ENCODE measurements at places on chromosomes 11 and 22.
A peak's percentile ranks its signal among the peaks of the same experiment; 100 is the strongest.

DNA sequence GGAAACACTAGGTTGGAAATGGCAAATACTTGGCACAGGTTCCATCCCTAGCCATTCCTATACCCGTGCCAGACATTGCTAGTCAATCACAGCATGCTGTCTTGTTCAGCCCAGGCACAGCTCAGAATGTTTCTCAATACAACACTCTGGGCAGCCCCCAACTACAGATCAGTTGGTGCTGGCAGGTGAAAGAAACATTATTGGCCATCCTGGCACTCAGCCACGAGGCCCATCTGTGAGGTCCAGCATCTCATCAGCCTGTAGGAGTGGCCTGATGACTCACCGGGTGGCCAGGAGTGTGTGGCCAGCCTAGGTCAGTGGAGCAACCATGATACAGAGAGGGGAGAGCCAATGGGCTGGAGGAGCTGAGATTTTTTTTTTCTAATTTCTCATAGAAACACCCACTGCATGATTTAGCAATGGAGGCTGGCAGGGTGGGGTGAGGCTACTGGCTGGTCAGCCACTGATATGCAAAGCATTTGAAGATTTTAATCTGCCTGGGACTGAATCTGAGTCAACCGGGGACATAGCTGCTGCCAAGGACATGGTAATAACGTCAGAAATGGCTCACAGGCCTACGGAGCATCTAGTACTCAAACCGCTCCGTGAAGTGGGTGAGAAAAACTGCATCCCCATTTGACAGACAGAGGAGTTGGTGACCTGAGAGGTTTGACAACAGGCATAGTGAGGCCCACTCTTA lies 5.4 kb downstream of the MYO18B start:
- DNase-seq: peak; percentile 92

DNA sequence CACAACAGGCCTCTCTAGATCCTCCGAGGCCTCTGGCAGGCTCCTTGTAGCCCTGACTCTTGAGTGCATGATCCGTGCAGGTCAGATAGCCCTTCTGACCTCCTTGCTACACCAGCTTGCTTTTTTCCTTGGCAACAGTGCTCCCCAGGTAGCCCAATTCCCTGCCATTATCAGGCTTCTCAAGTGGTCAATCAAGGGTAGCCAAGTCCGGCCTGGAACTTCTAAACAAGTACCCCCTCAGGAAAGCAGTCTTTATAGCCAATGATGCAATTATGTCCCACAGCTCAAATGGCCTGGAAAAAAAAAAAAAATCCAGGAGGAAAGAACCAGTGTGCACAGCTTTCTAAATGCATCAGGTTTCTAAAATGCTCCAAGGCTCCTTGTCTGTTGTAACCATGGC lies 59.8 kb downstream of the TENM4 start:
- no peak for DNase-seq

GRCh38 chr11:70491696-70492472 lies 93.6 kb downstream of the CTTN start:
- no peak for DNase-seq

GRCh38 chr11:117597071-117597470 lies 199.9 kb downstream of the DSCAML1 start:
- no peak for DNase-seq

- peak; percentile 69 for DNase-seq
Observed at GRCh38 chr11:121464352-121464946, 11.7 kb upstream of the SORL1-AS1 start.

DNA sequence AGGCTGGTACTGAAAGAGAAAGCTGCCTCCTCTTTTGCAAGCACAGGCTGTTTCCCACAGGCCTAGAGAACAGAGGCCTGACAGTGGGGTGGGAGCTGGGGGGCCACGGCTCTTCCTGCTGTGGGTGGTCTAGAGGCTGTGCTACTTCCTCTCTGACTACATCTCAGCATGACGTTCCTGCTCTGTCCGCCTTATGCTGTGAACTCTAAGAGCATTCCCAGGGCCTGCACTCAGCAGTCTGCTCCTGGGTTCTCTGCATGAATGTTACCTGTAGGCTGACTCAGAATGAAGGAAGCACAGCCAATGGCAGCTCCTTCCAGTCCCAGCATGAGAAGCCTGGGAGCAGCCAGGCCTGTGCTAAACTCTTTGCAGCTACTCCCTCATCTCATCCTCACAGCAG lies 534.3 kb downstream of the NTM start:
- no peak for DNase-seq

- no peak for DNase-seq
Observed at GRCh38 chr11:8532475-8532874, 61.6 kb downstream of the STK33 start.

DNA sequence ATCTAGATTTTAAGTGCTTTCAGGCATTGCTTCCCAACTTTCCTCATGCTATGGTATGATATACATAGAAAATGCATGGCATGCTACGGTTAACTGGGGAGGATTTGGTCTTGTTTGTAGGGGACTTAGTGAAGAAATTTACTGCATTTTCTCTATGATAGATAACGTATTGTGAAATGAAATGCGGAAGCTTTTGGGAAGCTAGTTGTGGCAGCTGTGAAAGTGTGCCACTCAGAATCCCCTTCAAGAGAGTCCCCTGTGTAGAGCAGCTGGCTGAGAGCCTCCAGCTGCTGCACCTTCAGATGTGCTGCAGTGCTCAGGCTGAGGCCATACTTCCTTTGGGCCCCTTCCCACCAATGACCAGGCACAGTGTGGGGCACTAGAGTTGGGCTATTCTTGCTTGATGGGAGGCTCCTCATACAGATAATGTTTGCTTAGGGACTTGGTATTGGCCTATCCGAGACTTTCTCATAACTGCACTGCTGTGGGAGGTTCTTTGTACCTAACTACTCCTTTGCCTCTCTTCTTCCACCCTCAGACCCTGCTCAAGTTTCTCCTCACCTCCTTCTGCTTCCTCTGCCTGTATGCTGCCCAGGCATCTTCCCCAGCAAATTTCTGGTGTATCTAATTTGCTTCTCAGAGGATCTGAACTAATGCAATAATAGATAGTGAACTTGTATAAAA lies 67.3 kb downstream of the HIPK3 start:
- DNase-seq: no peak

DNA sequence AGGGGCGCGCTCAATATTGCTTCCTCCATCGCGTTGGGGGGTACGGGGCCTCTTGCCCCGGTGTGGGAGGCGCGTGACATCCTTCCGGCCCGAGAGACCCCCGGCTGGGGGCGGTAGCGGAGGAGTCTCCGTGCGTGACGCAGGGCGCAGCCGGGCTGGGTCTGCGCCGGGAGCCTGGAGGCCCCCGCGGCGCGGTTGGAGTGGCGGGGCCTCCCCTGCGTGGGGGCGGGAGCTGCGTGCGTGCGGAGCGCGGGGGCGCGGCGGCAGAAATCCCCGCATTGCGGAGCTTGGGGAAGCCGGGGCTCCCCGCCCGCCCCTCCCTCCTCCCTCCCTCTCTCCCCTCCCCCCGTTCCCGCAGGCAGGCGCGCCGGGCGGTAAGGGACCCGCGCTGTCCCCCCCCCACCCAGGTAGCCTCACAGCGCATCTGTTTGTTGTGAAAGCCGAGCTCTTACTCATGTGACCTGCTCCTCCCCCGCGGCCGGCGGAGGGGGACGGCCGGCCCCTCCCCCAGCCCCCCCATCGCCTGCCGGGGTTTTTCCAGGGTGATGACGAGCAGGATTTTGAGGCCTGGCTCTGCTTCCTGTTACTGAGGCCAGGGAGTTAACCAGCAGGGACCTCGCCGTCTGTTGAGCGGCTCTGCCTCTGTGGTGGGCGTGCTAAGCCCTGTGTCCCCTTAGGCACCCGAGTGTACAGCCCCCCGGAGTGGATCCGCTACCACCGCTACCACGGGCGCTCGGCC lies 1.6 kb downstream of the PIM3 start:
- DNase-seq: peak; percentile 49

- DNase-seq: no peak
Observed at GRCh38 chr11:44811841-44812448, 85.2 kb downstream of the TSPAN18 start.

GRCh38 chr22:27252282-27253049 lies 549.1 kb downstream of the MN1 start:
- peak; percentile 63 for DNase-seq

- DNase-seq: no peak
Observed at GRCh38 chr22:40325315-40325714, 21.0 kb upstream of the ADSL start.

DNA sequence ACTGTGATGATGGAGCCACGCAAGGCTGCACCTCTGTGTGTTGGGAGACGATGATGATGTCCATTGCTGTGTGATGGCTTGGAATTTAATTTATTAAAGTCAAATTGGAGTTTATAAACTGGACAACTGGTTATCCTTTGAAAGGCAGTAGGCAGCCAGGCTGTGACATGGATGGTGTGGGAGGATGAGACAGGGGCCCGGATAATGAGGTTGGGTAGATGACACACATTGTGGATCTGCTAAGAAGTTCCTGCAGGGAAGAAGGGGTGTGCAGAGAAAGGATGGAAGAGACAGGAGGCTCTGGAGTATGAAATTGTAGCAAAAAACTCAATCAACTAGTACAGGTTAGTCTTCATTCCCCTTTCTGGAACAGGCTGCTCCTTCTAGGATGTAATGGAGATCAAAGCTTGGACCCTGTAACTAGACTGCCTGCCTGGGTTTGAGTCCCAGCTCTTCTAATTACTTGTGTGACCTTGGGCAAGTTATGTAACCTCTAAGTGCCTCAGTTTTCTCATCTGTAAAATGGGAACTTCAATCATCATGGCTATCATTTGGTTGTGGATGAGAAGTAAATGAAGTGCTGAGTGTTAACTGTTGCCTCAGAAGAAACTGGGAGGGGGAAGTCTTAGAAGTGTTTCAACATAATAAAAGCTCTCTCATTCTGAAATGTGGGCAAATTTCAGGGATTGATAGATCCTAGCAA lies 4.2 kb upstream of the HINFP start:
- DNase-seq: no peak

All from GM04503 (cell line).